IPS-NIHi11 (cell line): ENCODE measurements at places on chromosomes 16 and 17.

DNA sequence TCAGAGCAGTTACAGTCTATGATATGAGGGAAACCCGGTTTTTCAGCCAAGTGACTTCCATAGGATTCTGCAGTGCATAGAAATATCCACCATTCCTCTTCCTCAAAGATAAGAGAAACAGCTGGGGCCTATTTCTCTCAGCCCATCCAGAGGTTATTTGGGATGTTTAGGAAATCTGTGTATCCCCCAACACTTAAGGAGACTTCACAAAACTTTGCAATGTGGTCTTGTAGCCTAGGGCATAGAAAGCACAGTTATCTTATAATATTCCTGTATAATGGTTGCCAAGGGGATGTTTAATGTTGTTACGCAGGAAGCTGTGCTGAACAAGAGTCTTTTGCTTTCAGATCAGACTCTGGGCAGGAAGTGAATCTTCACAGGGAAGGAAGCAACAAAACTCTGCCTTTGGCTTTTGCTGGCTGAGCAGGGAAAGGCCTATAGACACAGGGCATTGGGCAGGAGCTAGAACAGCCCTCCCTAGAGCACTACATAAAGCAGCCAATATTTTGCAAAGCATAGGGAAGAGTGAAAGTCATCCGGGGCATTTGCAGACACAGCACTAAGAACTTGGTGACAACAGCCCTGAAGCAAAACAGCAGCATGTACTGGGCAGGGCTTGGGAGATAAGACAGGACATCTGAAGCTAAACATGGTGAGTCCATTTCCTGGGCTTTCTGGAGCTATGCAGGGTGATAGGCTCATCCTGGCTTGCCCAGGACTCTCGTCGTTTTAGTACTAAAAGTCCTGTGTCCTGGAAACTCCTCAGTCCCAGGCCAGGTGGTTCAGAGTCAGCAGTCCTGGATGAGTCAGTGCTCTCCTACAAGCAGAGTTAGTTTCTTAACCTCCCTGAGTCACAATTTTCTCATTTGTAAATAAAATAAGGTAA lies 18.7 kb upstream of the BEAN1 start:
- no peak for DNase-seq

GRCh38 chr17:34988644-34989043 lies 8.3 kb downstream of the LIG3 start:
- DNase-seq, result no peak

- DNase-seq, result no peak
Observed at GRCh38 chr17:44053125-44053872, 13.2 kb downstream of the LSM12 start.

GRCh38 chr16:85649411-85650134 lies 36.5 kb downstream of the GSE1 start:
- no peak for DNase-seq

DNA sequence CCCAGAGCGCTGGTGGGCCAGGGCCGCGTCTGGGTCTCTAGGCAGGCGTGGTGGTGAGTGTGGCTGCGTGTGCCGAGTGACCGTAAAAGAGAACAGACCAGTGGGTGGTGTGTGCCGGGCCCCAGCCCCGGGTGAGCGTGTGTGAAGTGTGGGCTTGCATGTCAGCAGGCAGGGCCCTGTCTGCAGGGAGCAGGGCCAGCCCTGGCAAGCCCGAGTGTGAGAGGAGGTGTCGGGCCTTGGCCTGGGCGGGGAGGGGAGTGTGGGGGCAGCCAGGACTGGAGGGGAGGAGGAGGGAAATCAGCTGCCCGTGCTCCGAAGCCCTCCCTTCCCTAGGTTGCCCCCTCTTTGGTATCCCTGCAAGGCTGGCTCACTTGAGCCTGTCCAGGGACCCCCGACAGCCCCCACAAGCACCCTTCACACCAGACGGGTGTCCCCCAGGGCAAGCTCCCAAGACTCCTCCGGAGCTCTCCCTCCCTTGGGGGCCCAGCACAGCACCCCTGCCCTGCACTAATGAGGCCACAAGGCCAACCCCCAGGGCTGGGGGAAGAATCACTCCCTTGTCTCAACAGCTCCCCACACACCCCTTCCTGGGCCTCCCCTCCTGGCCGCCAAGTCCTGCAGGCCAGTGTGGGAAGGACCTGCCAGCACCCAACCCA lies 1.9 kb downstream of the USH1G start:
- DNase-seq, result no peak

- DNase-seq, result no peak
Observed at GRCh38 chr16:80041410-80041809, 440.9 kb upstream of the MAF start.

- DNase-seq, result no peak
Observed at GRCh38 chr16:24838554-24839266, 7.1 kb upstream of the SLC5A11 start.

DNA sequence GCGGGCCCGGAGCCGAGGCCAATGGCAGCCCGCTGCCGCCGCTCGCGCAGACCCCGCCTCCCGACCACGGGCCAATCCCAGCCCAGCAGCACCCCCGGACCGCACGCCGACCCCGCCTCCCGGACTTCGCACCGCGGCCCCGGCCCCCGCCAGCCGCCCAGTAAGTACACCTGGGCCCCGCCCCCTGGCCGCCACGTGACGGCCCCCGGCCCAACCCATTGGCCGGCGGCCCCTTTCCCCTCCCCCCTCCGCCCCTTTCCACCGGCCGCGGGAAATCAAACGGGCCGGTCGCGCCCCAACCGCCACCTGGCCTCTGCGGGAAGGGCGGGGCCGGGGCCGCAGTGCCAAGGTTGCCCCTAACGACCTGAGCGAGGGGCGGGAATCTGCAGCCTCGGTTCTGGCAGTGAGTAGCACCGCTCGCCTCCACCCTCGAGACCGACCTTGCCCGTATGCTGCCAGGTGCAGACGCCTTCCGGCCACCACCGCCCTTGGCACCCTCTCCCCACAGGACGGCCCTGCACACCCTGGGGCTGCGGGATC lies at the start of gene YBX2:
Gene YBX2, minus strand, starts transcription at position 26 of the 540 bp plus-strand sequence. CDS start 139 bp downstream, outside the sequence.
- peak; percentile 98 for DNase-seq

DNA sequence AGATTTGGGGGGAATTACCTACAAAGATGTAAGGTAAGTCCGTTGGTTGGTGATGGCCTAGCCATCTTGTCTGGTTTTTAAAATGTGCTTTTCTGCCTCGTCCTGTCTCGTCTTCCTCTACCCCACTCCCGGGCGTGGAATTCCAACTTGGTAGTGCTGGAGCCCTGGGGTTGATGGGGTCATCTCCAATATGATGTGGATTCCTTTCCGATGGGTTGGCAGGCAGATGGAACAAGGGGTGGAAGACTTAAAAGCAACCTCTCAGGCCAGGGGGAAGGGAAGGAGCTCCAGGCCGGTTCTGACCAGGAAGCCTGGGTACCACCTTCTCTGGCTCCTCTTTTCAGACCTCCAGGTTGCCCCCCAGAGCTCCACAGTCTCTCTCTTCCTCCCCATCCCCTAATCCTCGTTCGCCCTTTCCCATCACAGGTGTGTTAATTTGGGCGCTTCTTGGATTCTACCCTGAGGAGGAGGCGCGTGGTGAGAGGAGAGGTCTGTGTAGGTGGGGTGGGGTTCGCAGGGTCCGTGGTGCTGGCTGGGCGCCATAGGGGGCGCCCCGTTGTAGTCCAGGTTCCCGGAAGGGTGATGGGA lies 5.1 kb upstream of the HOXB2 start:
- no peak for DNase-seq

DNA sequence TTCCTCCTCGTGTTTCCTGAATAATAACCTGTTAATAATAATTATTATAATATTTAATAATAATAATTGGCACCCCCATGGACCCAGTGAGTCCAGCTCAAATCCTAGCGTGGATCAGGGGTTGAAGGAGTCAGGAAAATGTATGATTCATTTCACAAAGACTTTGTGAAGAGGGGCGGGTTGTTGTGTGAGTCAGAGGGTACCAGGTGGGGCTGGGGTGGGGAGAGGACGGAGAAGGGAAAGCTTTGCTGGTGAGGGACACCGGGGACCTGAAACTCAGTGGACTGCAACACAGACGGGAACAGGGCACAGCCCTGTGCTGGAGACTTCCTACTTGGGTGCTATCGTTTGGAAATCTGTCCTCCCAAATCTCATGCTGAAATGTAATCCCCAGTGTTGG lies 3.1 kb upstream of the ADORA2B start:
- no peak for DNase-seq

- peak; percentile 41 for DNase-seq
Observed at GRCh38 chr16:19432429-19432828, 14.7 kb downstream of the TMC5 start.
